Myocyte (in vitro differentiated cells): ENCODE measurements at places on chromosomes 2 and 18.

GRCh38 chr2:205032093-205032551, 486.8 kb downstream of the PARD3B start:
- no peak for DNase-seq

DNA sequence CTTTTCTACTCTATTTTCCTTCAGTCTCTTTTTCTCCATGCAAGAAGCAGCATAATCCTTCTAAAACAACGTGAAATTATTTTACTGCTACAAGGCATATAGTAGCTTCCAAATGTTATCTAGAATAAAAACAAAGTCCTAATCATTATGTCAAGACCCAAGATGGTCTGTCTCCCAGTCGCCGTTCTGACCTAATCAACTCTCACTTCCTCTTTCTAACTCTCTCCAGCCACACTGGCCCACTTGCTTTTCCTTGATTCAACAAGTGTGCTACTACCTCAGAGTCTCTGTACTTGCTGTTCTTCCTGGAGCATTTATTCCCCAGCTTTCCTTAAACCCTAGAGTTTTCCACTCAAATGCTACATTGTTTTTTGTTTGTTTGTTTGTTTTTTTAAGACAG, 1491.2 kb downstream of the LRP1B start:
- DNase-seq, result no peak

DNA sequence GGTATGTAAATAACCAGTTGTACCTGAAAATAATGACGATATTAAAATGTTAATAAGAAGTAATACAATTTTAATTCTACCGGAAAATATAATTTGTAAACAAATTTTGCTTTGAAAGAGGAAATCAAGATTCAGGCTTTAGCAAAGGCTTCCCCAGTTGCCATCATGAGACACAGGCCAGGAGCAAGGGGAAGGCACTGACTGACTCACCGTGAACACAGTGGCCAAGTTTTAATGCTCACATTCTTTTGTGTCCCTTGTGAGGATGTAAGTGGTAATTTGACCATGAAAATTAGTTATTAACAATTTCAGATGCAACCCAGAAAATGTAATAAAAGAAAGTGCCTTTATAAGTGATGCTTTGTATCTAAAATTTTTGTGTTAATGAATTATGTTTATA, 164.1 kb downstream of the GREB1L start:
- peak; percentile 7 for DNase-seq

GRCh38 chr2:12320991-12321641, 395.6 kb upstream of the TRIB2 start:
- DNase-seq, result peak; percentile 90

- DNase-seq, result peak; percentile 72
Measured at GRCh38 chr2:27282892-27283291, 663 bp downstream of the TRIM54 start.

DNA sequence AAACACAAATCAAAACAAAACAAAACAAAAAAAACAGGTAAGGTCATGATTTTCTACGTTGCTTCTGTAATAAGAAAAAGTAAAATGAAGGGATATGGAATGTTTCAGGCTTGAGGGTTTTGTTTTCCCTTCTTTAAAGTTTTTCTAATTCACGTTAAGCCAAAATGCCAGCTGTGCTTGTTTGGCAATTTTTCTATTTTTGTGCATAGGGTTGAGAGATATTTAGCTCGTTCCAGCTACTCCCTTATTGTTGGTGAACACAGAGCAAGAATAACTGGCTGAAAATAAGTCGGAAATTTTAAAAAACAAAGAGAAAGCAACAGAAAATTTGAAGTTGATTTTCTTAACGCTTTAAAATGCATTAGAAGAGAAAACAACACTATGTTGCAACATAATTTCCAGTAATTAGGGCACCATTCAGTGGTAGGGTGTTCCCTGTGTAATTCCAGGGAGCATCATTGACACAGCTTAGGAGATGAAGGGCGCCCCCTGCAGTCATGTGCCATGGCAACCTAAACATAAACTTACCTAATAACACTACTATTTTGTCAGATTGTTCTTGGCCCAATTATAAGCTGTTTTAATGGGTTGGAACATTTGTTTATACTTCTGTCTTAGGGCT, 99.5 kb downstream of the DTNA start:
- peak; percentile 64 for DNase-seq

- DNase-seq, result peak; percentile 33
Measured at GRCh38 chr18:159037-159652, 788 bp downstream of the USP14 start.

- no peak for DNase-seq
Measured at GRCh38 chr18:79458917-79459803, 63.4 kb downstream of the NFATC1 start.

DNA sequence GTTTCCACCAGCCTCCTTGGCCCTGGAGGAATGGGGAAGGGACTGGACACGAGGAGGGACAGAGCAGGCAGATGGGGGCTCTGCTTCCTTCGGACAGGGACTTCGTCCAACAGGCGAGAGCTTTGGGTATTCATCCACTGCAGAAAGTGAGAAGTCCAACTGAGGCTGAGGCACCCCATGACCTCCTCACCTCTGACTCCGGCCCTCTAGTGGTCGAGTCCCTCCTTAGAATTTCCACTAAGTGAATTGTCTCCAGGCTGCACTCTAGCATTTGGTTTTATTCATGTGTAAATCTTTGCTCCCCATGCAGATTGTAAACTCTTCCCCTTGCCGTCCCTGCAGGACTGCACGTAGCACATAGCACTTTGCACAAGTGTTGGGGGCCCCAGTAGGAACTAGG, 75.6 kb downstream of the TMEM247 start:
- DNase-seq, result no peak

GRCh38 chr2:66252109-66252508, 182.8 kb upstream of the MEIS1 start:
- no peak for DNase-seq

GRCh38 chr2:9247177-9247576, 40.6 kb downstream of the ASAP2 start:
- peak; percentile 62 for DNase-seq

DNA sequence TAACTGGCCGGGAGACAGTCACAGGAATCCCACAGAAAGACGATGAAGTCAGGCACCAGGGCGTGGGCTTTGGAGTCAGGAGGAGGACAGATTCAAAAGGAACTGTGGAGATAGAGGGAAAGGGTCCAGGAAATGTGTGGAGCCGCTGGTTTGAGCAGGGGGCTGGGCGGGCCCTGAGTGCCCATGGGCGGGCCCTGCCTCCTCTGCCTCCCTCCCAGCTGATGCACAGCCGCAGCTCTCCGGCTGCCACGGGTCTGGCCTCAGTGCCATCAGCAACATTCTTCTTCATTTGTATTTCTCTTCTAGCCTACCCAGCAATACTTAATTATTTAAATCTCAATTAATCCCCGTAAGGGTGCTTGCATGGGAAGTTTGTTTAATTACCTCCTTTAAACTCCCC, 432.3 kb downstream of the NBAS start:
- no peak for DNase-seq
